ENCODE measurements at places on chromosomes 7 and 10.

GRCh38 chr10:11207560-11207844 lies 189.8 kb downstream of the CELF2 start:
- no peak for DNase-seq

DNA sequence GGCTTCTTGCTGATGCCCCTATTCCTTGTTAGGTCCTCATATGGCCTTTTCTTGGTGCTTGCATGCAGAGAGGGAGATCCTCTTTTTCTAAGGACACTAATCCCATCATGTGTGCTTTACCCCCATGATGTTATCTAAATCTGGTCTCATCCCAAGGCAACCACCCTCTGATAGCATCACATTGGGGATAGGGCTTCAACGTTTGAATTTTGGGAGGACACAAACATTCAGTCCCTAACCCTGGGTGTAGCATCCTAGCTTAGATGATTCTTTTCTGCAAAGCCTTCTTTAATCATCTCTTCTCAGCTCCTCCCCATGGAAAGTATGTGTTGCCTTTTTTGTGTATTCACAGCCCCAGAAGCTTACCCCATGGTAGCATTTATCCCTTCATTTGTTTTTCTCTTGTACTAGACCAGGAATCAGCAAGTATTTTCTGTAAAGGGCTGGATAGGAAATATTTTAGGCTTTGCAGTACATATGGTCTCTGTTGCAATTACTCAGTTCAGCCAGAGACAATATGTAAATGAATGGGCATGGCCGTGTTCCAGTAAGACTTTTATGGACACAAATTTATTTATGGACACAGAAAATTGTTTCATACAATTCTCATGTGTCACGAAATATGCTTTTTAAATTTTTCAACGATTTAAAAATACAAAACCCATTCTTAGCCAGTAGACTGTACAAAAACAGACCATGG lies 101.5 kb upstream of the CSTF2T start:
- no peak for DNase-seq

- no peak for DNase-seq
Observed at GRCh38 chr7:101595246-101595645, 33.9 kb downstream of the MYL10 start.

GRCh38 chr10:93876381-93876780 lies 17.4 kb upstream of the SLC35G1 start:
- no peak for DNase-seq

Measured in stimulated activated CD8-positive, alpha-beta memory T cell treated with anti-CD3 and anti-CD28 coated beads, Interleukin-4, amount 100 ng/mL, for 4 hours (primary cell).